CD4-positive, alpha-beta T cell treated with Interferon alpha-2 for 1 hour (primary cell): ENCODE measurements at places on chromosomes 1 and 21.

GRCh38 chr1:100930494-100930893 is 34.6 kb downstream of the SLC30A7 start:
- DNase-seq, result no peak

GRCh38 chr1:89719502-89720306 is 86.8 kb downstream of the LRRC8C start:
- DNase-seq, result peak; percentile 61

DNA sequence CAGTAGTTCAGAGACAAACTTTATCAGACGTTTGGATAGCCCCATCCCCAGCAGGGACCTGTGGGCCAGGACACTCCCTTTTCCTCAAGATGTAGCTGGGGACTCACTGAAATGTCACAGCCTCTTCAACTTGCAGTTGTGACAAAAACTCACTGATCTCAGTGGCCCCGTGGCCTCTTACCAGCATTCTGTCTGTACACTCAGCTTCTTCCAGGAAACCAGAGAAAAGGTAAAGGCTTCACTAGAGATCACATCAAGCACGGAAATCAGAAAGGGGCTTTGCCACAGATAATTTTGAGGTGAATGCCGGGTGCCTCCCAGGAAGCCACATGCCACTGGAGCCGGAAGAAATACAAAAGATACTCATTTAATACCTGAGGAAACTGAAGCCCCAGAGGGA is 122.2 kb downstream of the CCDC185 start:
- DNase-seq, result peak; percentile 76

GRCh38 chr1:53826367-53826766 is 11.7 kb downstream of the NDC1 start:
- DNase-seq, result no peak

GRCh38 chr1:54585181-54586066 is 37.4 kb downstream of the ACOT11 start:
- DNase-seq, result no peak

- no peak for DNase-seq
Observed at GRCh38 chr1:20530901-20531300, 21.5 kb upstream of the FAM43B start.

- DNase-seq, result no peak
Observed at GRCh38 chr1:203182387-203182953, 4.0 kb downstream of the CHI3L1 start.

DNA sequence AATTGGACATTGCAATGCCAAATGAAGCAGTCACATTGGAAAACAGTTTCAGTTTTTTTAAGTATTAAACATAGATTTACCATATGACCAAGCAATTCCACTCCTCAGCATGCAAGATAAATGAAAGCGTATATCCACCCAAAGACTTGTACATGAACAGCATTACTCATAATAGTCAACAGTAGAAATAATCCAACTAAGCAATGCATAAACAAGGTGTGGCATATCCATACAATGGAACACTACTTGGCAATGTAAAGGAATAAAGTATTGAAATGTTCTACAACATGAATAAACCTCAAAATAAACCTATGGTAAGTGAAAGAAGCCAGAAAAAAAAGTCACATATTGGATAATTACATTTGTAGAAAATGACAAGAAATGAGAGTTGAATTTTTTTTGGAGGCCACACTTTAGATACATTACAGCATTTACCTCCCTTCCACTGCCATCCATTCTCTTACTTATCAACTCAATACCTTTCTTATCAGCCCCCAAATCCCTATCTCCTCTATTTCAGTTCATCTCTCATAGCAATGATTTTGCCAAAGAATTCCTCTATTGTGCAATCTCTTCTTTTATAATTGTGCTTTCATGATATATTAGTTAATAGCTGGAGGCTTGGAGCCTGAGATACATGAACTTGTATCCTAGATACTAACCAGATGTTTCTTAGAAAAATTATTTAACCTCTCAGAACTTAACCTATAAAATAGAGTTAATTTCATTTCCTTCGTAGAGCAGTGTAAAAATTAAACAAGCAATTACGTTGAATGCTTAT is 414.2 kb upstream of the C1orf87 start:
- DNase-seq, result no peak

DNA sequence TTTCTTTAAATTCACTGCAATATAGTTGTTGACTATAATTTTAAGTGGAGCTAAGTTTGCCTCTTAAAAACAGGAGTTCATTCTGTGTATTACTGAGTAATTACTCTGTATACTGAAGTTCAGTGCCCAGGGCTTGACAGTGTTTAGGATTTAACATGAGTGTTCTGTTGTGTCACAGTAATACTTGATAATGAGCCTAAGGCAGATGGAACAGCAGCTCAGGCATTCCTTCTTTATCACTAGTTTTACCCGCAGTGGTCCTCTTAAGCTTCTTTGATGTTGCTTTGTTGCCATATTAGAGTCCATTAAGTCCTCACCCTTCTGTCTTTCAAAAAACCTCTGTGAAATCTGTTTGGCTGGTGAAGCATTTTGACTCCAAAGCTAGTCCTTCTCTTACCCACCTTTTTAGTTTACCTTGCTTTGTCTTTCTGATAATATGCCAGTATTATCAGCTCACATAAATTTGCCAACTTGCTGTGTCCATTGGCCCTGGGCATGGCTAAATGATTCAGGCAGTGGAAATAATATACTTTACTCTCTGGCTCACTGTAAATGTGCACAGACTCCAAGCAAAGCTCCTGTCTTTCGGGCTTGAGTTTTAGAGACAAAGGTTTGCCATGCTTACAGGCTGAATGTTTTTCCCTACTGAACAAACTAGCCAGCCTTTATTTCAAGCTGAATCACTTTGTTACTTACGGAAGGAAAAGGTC is 17.7 kb downstream of the HIPK1 start:
- no peak for DNase-seq

DNA sequence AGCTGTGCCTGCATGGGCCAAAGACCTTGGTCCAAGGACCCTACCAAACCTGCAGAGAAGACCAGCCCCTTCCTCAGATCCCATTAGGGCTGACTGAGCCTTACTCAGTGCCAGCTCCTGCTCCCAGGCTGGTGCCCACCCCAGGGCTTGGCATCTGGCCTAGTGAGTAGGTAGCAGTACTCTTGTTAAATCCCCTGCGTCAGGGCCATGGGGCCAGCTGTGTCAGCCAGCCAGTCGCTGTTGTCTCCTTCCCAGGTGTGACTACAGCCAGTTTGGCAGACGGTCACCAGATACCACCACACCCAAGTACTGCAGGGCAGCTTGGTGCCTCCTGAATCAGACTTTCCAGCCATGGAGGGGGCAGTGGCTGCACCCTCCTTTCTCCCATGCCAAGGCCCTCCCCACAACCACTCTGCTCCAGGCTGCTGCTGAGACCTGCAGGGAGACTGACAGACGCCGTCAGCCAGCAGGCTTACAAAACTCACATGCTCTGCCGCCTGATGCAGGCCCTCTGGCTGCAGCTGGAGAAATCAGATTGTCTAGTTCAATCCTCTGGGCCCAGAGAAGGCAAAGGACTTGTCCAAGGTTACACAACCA is 3.0 kb downstream of the TENT5B start:
- DNase-seq, result no peak

- DNase-seq, result no peak
Observed at GRCh38 chr1:169873582-169874199, 20.0 kb downstream of the SCYL3 start.

- DNase-seq, result peak; percentile 51
Observed at GRCh38 chr1:224203243-224204016, 20.4 kb downstream of the DEGS1 start.

GRCh38 chr21:29436143-29436542 is 137.4 kb downstream of the BACH1 start:
- DNase-seq, result peak; percentile 10

DNA sequence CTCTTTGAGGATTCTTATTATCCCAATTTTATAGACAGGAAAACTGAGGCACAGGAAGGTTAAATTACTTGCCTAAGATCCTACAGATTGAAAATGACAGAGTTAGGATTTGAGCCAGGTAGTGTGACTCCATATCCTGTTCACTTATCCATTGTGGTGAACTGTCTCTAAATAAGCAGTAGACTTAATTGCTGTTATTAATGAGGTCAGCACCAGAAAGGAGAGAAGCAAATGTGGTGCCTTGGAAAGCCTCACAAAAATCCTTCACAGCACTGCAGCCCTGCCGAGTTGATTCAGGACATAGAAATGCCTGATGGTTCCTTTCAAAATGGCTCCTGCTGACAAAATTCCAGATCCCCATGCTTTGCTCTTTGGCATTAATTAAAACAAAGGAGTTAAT is 193.3 kb upstream of the BEND5 start:
- no peak for DNase-seq
